Muscle of back (tissue), 13 donors: ENCODE measurements at places on chromosomes 2 and 18. TPM values are rescaled to one million over a fixed set of nuclear protein-coding genes. Genes with fewer than 3 reads are reported as not detected.

The SLC9A2 gene
- 1.4 TPM for polyA plus RNA-seq

The ATF2 gene
- 41.1 TPM for polyA plus RNA-seq

The EVA1A gene
- 9.8 TPM for polyA plus RNA-seq

The APLF gene
- polyA plus RNA-seq = 1.6 TPM

The PPP3R1 gene
- polyA plus RNA-seq = 52.2 TPM

DNA sequence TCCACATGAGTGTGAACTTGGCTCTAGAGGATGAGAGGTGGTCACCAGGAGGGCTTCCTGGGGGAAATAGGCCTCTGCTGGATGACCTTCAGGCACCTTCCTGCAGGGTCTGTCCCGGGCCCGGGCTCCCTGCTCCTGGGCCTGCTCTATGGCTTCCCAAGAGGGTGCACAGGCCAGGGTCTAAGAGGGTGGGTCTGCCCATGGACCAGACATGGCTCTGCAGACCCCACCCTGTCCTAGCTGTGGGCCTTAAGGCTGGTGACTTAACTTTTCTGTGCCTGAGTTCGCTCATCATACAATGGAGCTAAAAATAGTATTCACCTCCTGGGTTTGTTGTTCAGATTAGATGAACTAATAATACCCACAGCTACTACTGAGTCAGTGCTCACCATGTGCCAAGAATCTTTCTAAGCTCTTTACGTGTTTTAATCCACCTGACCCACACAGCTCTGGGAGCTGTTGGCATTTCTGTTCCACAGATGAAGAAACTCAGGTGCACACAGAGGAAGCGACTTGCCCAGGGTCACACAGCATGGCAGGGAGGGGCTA lies 14.4 kb downstream of the INHBB start:
- DNase-seq = no peak

GRCh38 chr18:50395093-50395492 lies 20.2 kb downstream of the SKA1 start:
- DNase-seq = no peak

- no peak for DNase-seq
Measured at GRCh38 chr2:33804155-33804554, 205.1 kb upstream of the FAM98A start.

- DNase-seq = no peak
Measured at GRCh38 chr2:206245265-206245672, 29.2 kb upstream of the ZDBF2 start.

DNA sequence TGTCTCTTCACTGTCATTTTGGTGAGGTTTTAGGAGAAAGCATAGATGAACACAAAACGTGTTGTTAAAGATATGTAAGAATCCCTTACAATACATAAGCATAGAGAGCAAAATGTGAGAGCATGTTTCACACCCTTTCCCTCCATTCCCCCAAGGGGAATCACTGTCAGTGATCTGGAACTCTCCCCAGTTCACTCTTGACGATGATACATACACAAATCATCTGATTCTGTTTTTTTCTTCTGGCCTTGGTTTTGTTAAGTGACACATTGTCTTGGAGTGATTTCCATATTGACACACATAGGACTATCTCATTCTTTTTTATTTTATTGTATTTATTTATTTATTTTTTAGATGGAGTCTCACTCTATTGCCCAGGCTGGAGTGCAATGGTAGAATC lies 53.7 kb upstream of the TANC1 start:
- peak; percentile 45 for DNase-seq

DNA sequence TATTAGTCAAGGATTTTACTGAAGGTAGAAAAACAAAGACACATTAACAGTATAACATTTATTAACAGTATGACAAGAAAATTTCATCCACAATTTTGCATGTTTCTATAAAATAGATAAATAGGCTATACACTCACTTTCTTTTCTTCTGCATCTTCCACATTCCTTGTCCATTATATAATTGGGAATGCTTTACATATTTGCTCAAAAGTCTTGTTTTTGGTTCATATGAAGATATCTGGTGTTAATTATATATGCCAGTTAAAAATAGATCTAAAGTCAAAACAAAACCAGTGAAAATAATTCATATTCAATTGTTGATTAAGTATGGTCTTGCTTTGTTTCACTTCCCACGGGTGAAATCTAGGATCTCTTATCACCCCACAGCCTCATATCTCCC lies 53.4 kb downstream of the SERPINB7 start:
- DNase-seq = no peak

GRCh38 chr2:100228415-100228814 lies 86.0 kb upstream of the AFF3 start:
- no peak for DNase-seq

- DNase-seq = no peak
Measured at GRCh38 chr2:46230115-46230571, 67.1 kb upstream of the EPAS1 start.

DNA sequence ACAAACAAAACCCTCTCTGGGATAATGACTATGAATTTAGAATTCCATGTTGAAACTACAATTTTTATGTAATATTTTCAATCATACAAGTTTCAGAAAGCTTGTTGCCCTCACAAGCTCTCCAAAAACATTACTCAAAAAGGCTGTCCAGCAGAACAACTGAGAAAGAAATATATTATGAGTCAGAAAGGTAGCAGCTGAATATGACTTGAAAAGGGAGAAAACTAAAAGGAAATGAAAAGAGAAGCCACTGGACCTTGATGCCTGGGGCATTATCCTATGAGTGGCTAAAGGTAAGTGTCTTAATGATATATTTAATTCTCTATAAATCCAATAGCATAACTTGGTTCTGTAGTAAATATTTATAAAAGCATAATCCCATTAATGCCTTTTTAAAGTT lies 61.8 kb downstream of the NXPH2 start:
- no peak for DNase-seq

DNA sequence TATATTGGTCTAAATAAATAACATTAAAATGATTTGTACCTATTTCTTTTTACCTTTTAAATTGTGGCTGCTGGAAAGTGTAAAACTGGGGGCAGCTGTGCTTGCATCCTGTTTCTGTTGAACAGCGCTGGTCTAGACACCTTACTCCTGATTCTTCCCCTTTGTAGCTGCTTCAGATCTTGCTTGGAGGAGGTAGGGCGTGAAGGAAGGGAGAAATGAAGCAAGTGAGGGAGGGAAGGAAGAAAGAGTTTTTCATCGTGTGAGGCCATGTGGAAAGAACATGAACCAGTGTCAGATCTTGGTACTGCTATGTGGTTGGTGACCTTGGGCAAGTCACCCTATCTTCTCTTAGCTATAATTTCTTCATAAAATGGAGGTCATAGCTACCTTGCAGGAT lies 89.0 kb upstream of the SEC11C start:
- DNase-seq = no peak

GRCh38 chr2:225457482-225457881 lies 58.0 kb downstream of the NYAP2 start:
- no peak for DNase-seq

DNA sequence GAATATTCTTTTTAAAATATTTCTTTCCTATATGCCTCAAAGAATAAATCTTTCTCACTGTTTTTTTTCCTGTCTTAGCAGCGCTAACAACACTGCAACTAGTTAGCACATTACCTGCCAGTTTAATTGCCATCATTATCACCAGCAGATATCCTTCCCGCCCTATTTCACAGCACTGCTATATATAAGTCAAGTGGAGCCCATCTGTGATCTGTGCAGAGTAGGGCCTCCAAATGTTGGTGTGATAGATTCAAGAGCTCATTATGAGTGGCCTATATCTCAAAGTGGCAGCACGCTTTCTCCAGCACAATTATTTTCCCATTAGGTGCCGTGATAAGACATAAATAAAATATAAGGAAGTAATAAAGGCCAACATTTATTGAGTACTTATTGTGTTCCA lies 19.8 kb upstream of the RGPD4 start:
- DNase-seq = no peak

DNA sequence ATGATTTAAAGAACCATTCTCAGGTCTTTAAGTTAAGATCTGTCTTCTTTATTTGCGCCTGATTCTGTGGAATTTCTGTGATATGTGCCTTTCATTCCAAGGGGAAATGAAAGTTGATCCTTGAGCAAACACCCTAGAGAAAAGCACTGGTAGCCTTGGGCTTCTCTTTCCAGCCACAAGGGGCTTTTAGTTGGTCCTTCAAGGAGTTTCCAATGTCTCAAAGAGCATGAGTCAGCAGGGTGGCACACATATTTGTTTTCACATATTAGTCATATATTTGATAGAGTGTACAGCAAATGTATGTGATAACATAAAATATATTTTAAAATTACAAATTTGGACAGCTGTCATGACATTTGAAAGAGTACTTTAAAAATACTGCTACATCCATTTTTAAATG lies 339.5 kb downstream of the TXNL1 start:
- DNase-seq = no peak

DNA sequence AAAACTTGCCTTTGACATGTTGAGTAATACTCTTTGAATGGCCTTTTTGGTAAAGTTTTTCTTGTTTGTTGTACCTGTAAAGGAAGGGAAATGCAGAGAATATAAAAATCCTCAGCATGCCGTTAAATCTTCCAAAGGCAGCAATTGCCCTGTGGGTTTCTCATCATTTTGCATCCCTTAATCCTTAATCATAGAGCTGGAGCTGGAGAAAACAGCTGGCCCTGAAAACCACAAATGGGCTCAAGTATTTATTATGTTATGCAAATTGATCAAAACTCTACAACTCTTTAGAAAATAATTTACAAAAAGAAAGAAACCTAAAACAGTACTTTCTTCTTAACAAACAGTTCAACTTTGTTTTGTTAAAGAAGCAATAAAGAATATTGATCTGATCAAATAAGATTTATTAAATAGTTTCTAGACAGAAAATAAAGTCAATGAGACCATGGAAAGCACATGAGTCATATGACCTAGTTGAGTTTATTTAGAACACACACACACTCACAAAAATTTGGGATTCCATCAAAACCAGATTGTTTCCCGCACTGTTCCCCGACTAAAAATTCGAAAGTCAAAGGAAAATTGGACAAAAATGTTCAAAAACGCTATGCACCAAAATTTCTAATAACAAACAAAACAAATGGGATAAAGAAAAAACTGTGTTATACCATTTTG lies 309.0 kb downstream of the GULP1 start:
- DNase-seq = no peak

GRCh38 chr2:43255296-43255910 lies 29.0 kb upstream of the ZFP36L2 start:
- DNase-seq = no peak

DNA sequence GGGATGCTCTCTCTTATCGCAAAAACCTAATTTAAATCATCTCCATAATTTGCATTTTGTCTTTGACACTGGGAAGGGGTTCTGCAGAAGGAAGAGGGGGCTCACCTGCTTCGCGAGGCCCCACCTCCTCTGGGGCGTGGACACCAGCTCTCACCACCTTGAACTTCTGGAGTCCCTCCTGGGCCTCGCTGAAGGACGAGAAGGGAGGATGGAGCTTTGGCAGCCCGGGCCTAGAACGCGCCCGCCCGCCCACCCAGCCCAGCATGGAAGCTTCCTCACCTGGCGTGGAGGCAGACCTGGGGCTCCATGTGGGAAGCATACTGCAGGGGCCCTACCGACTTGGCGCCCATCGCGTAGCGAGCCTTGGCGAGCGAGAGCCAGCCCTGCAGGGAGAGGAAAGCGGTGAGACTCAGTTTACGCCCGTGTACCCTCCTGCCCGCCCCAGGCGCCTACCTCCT lies 1.1 kb upstream of the IMP4 start:
- no peak for DNase-seq

DNA sequence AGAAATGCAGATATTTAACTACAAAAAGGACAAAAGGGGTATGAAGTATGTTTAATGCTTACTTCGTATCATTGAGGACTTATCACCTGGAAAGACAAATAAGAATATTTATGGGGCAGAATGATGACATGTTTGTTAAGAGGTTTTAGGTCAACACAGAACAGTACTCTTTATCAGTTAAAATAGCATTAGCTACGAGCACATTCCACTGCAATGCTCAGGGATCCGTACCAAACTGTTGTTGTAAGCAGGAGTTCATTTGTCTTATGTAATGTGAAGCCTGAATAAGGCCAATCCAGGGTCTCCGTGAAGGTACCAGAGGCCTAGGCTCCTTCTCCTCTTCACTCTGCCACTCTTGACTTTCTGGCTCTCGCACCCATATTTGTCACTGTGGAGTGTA lies 465.7 kb upstream of the NRP2 start:
- DNase-seq = no peak

- DNase-seq = no peak
Measured at GRCh38 chr2:166188084-166188483, 60.3 kb upstream of the SCN1A start.
